Esophagus squamous epithelium (tissue), 5 donors: ENCODE measurements at places on chromosomes 2 and 18. TPM values are rescaled to one million over a fixed set of nuclear protein-coding genes. Genes with fewer than 3 reads are reported as not detected.

- no peak for DNase-seq
These were observed 268.8 kb downstream of the MREG start for GRCh38 chr2:215744514-215744913.

DNA sequence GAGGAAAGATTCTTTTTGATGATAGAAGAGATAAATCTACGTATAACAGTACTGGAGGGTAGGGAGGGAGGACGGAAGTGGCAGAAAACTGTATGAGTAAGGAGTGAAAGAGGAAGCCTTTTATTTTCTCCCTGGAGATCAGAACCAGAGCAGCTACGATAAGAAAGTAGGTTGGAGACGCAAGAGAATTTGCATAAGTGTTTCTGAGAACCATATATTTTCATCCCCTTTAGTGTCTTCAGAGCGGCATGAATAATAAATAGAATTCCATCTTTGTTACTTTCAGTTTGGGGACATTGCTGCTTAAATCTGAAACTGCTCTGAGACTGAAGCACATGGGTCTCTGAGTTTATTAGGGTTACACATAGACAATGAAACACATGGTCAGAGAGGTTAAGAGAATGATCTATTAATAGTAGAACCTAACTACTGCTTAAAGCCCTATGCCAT, 230.2 kb upstream of the TNP1 start:
- DNase-seq, result no peak

GRCh38 chr2:165219481-165219880, 15.6 kb upstream of the SCN3A start:
- no peak for DNase-seq

DNA sequence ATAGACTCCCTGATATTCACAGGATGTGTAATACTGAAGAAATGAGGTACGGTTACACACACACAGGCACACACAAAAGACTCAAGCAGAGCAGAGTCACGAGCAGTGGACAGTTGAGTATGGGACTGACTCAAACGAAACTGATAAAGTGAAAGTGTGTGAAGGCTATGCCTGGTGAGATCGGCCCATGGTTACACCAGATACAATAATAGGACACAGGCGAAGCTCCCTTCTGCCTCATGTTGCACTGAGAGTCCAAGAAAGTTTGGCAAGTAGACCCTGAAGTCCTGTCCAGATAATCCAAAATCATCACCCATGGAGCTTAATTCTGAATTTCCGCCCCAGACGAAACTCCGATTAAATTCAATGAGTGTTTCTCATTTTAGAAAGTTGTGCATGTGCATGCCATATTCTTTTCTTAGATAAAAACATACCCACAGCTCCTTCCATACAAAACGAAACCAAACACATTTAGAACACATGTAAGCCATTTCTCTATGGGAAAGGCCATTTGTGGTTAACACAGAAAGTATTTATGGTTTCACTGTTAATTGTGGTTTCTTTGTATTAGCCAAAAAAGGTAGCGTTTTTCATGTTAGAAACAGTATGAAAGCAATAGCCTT, 567.6 kb downstream of the PLCL1 start:
- no peak for DNase-seq

DNA sequence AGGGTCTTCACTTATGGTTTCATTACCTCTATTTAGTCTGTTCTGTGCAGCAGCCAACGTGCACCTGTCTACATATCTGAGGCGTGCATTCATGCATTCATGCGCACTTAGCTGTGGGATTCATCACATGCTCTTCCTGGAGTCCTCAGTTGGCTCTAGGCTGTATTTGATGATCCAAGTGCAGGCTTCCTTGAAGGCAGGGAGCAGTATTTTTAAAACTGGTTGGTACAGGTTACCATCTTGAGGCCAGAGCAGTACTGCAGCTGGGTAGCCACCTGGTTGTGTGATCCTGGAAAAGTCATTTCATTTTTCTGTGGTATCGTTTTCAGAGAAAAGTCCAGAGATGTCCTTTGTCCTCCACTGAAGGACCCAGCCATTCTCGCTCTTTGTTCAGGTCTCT, 109.8 kb downstream of the EN1 start:
- no peak for DNase-seq

ALK gene
- total RNA-seq, result not detected

DSG2 gene
- 9.6 TPM for total RNA-seq

DSG1 gene
- 28.3 TPM for total RNA-seq

DNA sequence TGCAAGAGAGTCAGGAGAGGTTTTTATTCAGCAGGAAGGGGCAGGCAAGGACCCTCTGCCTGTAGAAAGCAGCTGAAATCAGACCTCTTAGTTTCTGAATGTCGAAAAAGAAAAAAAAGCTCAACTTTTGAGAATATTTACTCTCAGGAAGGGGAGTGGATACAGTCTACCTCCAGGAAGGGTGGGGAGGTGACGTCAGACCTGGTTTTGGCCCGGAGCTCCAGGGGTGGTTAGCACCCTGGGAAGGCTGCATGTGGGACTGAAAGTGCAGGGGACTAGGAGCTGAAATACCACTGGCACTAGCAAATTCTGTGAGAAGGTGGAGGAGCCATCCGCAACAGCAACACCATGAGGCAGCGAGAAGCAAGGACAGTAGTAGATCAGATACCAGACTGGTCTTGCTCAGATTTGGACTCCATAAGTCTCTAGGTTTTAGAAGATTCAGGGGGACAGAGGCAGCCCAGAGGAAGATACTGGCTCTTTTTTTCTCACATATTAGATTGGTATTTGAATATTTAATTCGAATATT, 19.8 kb downstream of the MC2R start:
- no peak for DNase-seq

C1QL2 gene
- total RNA-seq, result not detected

DNA sequence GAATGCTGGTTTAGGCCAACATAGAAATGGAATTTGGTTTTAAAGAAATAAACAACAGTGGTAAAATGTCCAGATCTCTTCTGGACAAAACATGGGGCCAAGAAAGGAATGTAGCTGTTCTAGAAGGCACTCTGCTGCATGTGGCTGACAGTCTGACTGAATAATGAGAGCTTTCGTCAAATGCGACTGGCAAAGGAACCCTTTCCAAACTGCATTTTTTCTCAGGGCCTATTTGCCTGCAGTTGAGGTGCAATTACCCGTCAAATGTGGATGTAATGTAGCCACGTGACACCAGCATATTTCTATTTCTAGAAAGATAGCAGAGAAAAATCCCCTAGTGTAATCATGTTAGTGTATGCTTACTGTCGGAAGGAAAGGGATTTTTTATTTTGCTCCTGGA, 741.2 kb downstream of the NRXN1 start:
- no peak for DNase-seq

DNA sequence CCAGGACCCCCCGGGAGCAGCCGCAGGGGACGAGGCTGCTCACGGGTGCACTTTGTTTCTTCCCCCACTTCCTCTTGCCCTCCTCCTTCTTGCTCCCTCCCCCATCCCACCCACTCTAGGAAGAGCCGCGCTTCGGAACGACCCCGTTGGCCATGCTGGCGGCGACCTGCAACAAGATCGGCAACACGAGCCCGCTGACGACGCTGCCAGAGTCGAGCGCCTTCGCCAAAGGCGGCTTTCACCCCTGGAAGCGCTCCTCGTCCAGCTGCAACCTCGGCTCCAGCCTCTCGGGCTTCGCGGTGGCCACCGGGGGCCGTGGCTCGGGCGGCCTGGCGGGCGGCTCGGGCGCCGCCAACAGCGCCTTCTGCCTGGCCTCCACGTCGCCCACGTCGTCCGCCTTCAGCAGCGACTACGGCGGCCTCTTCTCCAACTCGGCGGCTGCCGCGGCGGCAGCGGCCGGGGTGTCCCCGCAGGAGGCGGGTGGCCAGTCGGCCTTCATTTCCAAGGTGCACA, 1.3 kb downstream of the SP9 start:
- DNase-seq, result no peak

SMCHD1 gene
- total RNA-seq, result 33.8 TPM

DNA sequence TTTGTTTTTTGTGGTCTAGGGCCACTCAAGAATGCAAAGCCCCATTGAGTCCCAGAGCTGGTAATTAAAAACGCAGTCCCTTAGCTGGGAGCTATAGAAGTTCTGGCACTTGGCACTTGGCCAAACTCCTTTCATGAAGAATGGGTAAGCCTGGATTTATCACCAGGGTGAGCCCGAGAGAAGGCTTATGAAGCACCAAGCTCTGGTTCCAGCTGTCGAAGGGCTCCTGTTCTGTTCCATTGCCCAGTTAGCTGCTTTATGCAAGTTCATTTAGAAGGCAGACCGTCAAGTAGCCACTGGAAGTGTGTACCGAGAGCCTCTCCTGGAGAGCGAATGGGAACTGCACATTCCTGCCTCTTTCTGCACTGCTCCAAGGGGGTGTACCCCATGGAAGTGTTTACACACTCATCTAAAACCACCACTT, 14.2 kb downstream of the ECEL1 start:
- no peak for DNase-seq

- DNase-seq, result no peak
These were observed 199.4 kb downstream of the IRS1 start for GRCh38 chr2:226600184-226600583.

MEP1B gene
- not detected for total RNA-seq

IL36B gene
- total RNA-seq, result 1.5 TPM

APOB gene
- total RNA-seq, result 0.04 TPM

GRCh38 chr2:232539298-232540231, at the start of gene CHRNG:
CHRNG (plus strand) TSS chr2:232539692; CDS start chr2:232539748, 56 bp downstream.
- no peak for DNase-seq

DNA sequence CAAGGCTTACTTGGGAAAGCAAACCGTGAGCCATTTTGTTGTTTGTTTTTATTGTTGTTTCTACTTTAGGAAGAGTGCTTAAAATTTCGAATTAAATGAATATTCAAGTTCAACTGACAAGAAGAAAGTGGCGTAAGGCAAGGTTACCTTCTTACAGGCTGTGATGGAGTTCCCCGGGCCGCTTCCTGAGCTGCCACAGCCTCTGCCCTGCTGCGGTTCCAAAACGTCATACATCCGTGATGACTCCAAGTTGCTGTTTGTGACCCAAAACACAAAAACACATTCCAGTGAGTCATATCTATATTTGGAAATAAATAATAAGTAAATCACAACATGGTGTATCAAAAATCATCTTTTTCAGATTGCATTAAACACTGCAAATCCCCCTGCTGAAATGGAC, 49.7 kb downstream of the SPHKAP start:
- DNase-seq, result no peak

ABCG8 gene
- not detected for total RNA-seq

DNA sequence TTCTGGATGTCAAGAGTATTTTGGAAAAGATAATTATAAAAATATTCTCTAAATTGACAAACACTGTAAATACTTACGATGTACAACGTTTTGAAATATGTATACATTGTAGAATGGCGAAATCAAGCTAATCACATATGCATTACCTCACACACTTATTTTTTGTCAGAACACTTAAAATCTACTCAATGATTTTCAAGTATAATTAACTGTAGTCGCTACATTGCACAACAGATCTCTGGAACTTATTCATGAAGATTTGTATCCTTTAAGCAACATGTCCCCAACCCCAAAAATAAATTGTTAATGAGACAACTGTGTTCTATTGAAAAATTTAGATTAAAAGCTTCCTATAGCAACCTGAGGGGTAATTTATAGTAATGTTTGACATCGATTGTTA, 59.8 kb downstream of the C2orf74 start:
- no peak for DNase-seq

DNA sequence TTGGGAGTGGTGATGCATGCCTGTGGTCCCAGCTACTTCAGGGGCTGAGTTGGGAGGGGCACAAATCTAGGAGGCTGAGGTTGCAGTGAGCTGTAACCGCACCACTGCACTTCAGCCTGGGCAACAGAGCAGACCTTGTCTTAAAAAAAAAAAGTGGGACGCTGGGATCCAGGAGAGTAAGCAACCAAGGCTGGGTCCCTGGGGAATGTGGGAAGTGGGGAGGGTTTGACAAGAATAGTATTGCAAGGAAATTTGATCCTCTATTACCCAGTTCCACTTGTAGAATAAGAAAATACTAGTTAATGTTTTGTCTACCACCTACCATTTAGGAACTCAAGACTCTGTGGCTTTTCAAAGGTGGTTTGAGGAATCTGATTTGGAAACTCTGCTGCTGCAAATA, 21.1 kb upstream of the DYTN start:
- DNase-seq, result no peak

COQ10B gene
- total RNA-seq, result 26.3 TPM

GRCh38 chr18:44516450-44516849, 164.2 kb upstream of the SETBP1 start:
- DNase-seq, result no peak

GRCh38 chr18:76573325-76574025, 78.4 kb upstream of the ZNF516 start:
- DNase-seq, result no peak

DNA sequence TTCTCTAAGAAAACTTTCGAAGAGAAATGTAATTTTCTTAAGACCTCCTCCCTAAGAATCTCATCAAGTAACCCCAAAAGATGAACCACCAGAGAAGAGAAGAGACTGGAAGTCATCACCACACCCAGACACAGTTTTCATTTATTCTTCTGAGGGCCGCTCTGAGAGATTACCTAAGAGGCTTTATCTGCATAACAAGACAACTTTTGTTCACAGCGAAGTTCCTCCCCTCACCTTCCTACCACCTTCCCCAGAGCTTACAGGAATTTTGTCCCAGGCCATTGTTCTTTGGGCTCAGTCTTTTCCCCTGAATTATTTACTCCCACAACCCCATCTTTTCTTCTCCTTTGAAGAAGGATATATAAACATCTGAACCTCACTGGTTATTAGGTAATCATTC, 92.8 kb downstream of the AKAIN1 start:
- no peak for DNase-seq

DNA sequence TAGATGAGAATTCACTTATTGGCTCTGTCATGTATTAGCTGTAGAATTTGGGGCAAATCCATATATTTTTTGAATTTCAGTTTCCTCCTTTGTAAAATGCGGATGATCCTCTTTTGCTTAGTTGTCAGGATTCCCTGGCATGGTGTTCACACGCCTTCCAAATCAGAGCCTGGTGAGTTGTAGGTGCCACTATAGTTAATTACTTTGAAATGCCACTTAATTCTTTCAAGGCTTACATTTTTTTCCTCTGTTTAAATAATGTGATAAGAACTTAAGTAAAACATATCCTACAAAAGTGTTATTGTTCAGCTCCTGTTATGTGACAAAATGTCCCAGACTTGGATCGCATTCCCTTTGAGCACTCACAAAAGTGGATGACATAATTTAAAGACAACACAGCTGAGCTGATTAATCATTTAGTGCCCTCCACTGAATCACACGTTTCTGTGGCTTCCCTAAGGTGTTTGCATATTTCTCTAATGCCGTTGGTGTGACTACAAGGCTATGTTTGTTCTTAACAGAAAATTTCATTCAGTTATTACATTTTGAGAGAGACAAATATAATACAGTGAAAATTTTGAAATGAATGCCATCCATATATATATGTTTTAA, 471.2 kb upstream of the CHST9 start:
- no peak for DNase-seq
